Foreskin keratinocyte (primary cell): ENCODE measurements at places on chromosomes 6 and 20.

- peak; percentile 38 for DNase-seq
Measured at GRCh38 chr6:10951675-10952282, 64.9 kb downstream of the SYCP2L start.

GRCh38 chr6:7636151-7636550 is 46.2 kb downstream of the SNRNP48 start:
- no peak for DNase-seq

DNA sequence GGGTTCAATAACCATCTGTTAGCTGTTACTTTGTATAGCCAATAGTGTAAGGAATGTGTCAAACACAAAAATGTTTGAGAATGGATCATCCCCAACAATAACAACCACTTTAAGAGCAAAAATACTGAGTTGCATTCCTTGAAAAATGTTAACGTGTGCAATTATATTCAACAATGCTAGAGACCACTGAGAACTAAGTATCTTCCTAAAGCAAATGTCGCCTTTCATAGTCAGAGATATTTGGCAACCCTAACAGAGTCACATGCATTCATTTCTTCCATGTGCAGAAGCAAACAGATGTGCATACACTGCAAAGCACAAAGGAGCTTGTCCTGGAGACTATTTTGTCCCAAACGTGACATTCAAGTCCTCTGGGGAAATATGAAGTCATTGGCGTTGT is 448.6 kb downstream of the GJA1 start:
- DNase-seq = no peak

- no peak for DNase-seq
Measured at GRCh38 chr20:13264907-13265306, 43.8 kb downstream of the ISM1 start.

GRCh38 chr6:57097596-57097995 is 7.6 kb downstream of the ZNF451 start:
- peak; percentile 23 for DNase-seq

- peak; percentile 19 for DNase-seq
Measured at GRCh38 chr20:39108746-39109145, 146.6 kb downstream of the DHX35 start.

DNA sequence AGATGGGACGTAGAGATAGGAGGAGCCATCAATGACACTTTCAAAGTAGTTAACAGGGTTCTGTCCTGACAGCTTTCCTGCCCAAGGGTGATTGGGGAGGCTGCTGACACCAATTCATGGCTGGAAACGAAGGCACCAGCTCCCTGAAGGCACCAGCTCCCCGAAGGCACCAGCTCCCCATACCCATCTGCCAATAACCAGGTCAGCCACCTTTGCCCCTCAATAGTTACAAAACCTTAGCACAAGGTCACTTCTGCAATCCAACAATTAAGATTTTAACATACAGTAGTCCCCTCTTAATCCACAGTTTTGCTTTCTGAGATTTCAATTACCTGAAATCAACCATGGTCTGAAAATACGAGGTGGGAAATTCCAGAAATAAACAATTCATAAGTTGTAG is 51.7 kb downstream of the ELOVL5 start:
- no peak for DNase-seq

DNA sequence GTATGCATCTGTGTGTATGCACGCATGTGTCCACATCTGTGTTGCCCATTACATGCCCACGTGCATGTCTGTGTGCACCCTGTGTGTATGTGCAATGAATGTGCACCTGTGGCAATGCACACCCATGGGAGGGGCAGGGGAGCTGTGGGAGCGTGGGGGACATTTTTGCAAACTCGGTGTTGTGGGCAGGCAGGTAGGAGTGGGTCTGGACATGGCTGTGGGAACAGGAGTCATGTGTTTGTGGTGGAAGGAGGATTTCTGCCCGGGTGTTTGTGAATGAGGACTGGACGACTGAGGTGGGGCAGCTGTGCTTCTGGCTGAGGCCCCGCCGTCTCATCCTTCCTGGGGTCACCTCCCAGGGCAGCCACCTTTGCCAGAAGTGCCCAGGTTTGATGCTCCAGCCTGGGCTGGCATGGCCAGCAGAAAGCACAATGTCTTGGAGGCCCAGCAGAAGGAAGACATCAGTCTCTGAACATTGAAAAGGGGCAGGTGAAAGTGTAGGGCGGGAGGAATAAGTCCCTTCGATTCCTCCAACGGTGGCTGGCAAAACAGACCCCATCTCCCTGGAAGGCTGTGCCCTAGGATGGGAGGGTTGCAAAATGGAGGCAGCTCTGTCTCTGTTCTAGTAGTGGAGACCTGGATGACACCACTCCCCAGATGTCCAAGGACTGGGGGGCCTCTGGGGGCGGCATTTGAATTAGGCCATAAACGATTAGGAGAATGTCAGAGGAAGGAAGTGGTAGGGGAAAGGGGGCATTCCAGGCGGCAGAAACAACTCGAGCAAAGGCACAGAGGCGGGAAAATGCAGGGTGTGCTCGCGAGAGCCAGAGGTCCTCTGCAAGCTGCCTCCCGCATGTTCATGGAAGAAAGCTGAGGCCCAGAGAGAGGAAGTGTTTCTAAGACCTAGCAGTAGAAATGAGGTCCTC is 19.1 kb upstream of the ARMC12 start:
- DNase-seq = no peak

DNA sequence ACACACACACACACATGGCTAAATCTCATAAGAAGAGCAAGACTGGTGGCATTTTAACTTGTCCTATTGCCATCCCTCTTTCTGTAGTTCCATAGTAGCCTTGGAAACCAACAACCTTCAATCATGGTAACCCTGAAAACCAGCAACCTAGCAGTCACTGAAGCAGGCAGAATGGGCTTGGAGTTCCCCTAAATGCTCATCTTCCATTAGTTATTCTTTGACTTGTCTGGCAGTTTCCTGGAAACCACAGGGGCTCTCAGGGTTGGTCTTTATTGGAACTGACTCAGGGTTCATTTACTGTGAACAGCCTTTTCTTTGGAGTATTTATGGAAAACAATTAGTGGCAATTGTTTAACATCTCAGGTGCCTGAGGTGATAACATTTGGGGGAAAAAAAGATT is 19.4 kb upstream of the BRPF3 start:
- DNase-seq = no peak

DNA sequence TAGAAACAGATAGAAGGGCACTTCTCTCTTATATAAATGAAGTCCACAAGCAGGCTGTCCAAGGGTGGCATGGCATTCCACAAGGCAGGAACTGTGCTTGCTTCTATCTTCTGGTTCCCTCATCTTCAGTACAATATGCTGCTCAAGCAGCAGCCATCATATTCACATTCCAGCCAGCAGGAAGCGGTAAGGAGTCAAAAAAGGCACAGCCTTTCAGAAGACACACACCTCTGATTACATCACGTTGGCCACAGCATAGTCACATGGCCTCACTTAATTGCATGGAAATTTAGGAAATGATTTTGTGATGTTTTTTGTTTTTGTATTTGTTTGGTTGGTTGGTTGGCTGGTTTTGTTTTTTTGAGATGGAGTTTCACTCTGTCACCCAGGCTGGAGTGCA is 19.0 kb downstream of the REM1 start:
- peak; percentile 11 for DNase-seq

GRCh38 chr6:152119831-152120230 is 312.3 kb downstream of the ESR1 start:
- no peak for DNase-seq
